ENCODE measurements at places on chromosomes 4 and X.
A peak's percentile ranks its signal among the peaks of the same experiment; 100 is the strongest.

- DNase-seq, result no peak
These were observed 11.5 kb downstream of the NDP start for GRCh38 chrX:43961699-43962098.

GRCh38 chr4:114208574-114209151 is 229.2 kb upstream of the ARSJ start:
- no peak for DNase-seq

DNA sequence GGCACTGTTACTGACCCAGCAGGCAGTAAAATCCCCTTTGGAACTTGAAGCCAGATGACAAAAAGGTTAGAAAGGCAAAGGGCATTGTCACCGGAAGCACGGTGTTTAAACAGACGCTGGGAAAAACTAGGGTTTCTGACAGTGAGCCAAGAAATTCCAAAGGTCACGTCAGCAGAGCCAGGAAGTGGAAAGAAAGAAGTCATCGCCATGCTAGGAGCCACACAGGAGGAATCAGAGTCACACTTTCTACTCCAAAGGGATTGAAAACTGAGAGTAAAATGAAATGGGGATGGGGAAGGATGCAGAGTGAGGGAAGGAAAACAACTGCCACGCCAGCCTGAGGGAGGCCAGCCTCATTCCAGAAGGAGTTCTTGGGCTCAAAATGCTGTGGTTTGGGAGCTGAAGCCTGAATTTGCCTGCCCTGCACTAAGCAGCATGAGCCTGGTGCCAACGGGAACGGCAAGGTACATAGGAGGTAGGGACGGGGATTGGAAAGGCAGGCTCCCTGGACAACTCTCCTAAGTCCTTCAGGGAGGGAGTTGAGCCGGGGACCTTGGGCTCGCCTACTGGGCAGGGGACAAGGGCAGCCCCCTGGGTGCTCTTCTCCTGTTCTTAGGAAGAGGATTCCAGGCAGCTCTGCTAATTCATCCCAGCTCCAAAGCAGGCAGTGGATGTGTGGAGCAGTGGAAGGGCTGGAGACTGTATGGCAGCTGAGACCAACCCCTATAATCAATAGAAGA is 66.8 kb downstream of the SOWAHB start:
- DNase-seq, result no peak

DNA sequence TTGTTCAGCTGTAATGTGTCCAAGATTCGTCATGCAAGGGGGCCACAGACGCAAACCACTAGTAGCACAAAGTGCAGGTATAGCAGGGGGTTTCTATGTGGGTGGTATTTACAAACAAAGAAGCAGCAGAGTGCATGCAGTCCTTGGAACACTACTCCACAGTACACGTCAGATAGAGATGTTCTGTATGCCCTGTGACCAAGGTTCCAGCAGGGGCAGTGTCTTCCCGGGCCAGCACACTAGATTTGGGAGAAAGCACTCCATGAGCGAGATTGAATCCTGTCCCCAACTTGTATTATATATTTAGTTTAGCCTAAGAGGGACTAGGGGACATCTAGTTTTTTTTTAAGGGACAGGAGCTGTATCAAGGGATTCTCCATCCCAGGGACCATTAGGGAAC is 54.4 kb upstream of the ESX1 start:
- no peak for DNase-seq

GRCh38 chr4:138401334-138401733 is 159.2 kb upstream of the SLC7A11 start:
- no peak for DNase-seq

- DNase-seq, result no peak
These were observed 122.2 kb downstream of the SHROOM4 start for GRCh38 chrX:50691820-50692219.

- DNase-seq, result no peak
These were observed 220.1 kb upstream of the STK26 start for GRCh38 chrX:131802836-131803626.

DNA sequence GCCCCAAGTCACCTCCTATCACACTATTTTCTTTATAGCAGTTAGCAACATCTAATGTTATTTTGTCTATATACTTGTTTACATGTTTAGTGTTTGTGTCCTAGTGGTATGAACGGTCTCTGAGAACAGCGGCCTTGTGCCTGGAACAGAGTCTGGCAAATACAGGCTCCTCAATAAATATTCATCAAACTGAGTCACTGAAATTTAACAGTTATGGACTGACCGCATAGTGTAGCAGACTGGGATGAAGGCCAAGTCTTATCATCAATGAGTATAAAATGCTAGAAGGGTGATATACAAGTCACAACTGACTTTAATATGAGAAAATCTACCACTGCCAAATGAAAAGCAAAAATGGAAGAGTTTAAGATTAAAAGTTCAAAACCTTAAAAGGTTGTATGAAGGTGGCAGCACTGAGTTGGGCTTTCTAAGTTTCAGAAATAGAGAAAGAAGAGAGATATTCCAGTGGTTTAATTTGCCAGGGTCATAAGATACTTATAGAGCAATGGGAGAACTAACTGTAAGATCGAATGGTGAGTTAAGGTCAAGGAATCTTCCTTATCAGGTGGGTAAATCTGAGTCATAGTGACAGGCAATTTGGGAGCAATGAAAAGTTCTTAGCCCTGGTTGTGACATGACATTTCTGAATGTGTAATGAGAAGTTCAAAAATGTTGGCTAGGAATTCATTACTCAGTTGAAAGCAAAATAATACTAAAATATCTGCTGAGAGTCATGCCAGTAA is 34.9 kb downstream of the ELOVL6 start:
- no peak for DNase-seq

- no peak for DNase-seq
These were observed 245.0 kb upstream of the SFRP2 start for GRCh38 chr4:154033921-154034320.

DNA sequence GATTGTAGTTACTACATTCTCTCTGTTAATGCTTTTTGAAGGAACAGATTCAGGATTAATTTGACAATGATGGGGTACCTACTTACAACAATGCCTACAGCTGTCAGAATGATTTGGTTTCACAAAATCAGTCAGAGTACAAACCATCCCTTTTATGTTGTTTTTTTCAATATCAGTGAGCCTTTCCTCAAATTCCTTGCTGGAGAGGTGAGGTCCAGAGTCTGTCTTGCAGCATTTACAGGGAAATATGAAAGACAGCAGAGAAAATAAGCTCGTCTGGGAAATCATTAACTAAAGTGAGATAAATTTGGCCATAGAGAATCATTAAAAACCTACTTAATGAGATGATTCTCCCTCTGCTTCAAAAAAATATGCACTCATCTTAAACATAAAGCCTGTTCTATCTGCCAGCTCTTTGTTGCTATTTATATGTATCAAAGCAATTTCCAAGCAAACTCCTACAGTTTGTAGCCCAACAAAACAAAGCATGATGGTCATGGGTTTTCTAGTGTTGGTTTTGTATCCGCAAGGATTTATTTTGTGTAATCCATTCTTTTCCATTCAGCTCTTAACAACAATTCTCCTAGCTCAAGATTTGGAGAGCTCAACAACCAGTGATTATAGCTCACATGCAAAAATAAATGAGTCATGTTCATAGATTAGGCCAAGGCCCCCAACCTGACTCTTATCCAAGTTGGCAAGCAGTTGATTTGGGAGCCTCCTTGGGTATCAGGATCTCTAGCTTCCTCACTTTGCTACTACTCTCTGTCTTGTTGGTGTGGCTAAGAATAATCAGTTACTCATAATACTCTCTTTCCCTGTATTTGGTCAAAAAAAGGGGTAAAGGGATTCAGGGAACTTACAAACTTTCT is 222.6 kb downstream of the ENOX2 start:
- no peak for DNase-seq

DNA sequence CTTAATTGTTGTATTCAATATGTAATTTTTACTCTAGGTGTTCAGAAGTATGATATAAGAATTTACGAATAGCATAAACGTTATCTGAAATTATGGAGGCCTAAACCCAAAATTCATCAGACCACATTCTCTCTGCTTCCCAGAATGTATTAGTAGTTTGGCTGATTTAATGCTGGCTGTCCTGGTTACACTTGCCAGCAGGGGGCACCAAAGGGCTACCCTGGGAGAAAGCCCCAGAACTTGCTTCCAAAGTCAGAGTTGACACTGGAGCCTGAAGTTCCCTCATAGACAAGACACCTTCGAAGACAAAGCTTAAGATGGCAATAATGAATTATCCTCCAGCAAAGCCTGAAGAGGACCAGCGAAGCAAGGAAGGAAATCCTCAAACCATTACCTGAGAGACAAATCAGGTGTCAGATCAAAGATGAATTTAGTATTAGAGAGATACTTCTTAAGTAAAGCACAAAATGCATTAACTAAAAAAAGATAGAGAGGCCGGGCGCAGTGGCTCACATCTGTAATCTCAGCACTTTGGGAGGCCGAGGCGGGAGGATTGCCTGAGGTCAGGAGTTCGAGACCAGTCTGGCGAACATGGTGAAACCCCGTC is 11.3 kb upstream of the ANOS1 start:
- peak; percentile 24 for DNase-seq

GRCh38 chr4:140711910-140712309 is 44.3 kb downstream of the TBC1D9 start:
- no peak for DNase-seq

- DNase-seq, result no peak
These were observed 27.5 kb downstream of the PCYT1B start for GRCh38 chrX:24619647-24620046.

DNA sequence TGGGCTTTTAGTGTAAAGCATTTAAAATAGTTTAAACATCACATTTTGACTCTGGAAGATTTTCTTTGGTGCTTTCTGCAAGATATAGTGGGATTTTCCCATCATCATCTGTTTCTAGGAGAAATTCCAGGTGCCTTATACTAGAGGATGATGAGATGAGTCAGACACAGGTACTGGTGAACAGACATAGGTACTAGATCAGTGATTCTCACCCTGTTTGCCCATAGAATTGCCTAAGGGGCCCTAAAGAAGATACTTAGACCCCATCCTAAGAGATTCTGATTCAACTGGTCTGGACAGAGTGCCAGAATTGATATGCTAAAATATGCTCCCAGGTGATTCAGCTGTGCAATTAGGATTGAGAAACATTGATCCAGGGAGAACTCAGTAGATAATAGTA is 9.7 kb downstream of the TSPAN7 start:
- no peak for DNase-seq

Data from stimulated activated CD8-positive, alpha-beta memory T cell treated with anti-CD3 and anti-CD28 coated beads, Interleukin-7, amount 100 ng/mL, for 24 hours (primary cell).